ENCODE measurements at places on chromosomes 6 and 20.
A peak's percentile ranks its signal among the peaks of the same experiment; 100 is the strongest.

DNA sequence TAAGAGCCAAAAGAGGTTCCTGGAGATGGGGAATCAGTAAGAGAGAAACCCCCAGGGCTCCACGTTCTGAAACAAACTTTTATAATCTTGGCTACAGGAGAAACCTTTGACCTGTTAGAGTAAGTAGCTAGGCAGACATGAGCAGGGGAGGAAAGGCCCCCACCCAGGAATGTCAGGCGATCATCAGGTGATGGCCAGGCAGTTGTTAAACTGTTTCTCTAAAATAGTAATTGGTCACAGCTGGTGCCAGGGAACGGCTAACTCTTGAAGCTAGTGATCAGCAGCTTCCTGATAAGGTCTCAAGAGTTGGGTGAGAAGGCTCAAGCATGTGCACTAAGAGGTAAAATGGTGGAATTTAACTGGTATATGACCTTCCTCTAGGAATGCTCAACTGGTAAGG lies 263.8 kb downstream of the HDGFL1 start:
- no peaks in the 10 kb centered on the region for H3K36me3 ChIP-seq
- no peak for DNase-seq
- H3K4me1 ChIP-seq, result peaks cover 5% of the 10 kb centered on the region
- H3K27ac ChIP-seq, result no peak overlapping the region

GRCh38 chr20:10225439-10226060 lies 6.9 kb downstream of the SNAP25 start:
- H3K36me3 ChIP-seq, result no peaks in the 10 kb centered on the region
- H3K4me1 ChIP-seq, result no peaks in the 10 kb centered on the region
- DNase-seq, result no peak
- H3K27me3 ChIP-seq, result no peaks in the 10 kb centered on the region
- H3K4me3 ChIP-seq, result no peak overlapping the region

DNA sequence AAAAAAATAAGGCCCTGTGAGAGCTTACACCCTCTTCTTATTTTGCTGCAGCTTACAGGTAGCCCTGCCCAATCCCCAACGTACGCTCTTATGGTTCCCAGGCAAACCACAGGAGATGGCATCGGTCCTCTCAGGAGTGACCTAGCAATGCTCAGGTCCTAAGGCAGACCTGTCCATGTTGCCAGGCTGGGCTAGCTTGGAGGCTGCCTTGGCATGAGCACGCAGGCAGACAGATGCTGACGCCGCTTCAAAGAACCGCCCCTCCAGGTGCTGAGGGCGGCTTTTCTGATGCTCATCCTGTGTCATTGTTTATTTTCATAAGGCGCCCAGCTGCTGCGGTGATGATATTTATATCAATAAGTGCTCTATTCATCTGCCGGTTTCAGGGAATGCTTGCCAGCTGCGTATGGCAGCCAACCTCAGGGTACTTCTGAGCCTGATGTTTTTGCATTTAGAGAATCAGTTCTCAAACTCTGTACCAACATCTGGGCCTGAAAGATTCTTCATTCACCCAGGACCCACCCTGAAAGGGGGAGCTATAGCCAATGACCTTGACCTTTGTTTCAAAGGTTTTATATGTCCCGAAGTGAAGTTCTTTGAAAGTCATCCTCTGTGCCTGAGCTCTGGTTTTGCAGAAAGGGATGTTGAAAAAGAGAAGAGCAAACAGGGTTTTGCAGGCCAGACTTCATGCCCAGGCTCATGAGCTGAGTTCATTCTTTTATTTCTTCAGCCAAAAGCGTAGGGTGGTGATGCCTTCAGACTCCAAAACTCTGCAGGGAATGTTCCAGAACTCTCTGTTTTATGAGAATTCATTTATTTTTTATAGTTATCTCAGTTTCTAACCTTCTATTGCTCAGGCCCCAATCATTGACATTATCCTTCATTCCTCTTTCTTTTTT lies 475.6 kb upstream of the CHD6 start:
- H3K27ac ChIP-seq, result no peak overlapping the region
- no peak overlapping the region for H3K4me3 ChIP-seq
- H3K4me1 ChIP-seq, result no peaks in the 10 kb centered on the region
- DNase-seq, result no peak
- no peaks in the 10 kb centered on the region for H3K27me3 ChIP-seq

GRCh38 chr6:2552526-2553154 lies 198.1 kb downstream of the MYLK4 start:
- no peak overlapping the region for H3K27ac ChIP-seq
- H3K27me3 ChIP-seq, result no peaks in the 10 kb centered on the region
- no peak overlapping the region for H3K4me3 ChIP-seq
- H3K4me1 ChIP-seq, result no peaks in the 10 kb centered on the region

DNA sequence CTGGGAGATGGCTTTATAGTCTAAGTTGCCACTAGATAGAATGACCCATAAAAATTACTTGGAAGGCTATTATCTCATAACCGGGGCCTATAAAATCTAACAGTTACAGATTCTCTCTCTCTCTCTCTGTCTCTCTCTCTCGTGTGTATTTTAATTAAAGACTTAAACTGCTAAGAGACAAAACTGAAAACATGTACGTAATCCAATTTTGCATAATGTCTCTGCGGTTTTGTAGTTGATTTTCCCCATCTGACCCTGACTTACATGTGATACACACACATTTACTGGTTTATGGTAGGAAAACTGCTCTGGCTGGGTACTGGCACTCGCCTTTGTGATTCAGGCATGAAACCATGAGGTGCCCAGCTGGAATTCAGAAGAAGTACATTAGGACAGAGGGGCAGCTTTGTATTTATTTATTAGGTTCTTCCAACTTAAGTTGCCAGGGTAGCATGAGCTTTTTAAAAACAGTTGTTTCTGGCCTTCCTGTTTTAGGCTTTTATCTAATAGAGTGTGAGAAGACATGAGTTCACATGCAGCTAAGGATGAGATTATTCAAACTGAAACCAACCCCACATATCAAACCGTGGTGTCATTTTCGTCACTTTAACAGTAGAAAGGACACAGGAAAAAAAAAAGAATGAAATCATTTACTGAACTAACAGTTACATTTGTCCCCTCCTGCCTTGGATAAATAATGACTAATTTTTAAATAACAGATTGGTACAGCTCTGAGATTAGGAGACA lies 182.5 kb downstream of the GMPR start:
- H3K27me3 ChIP-seq, result no peaks in the 10 kb centered on the region
- peaks cover 20% of the 10 kb centered on the region for H3K4me1 ChIP-seq
- H3K36me3 ChIP-seq, result no peaks in the 10 kb centered on the region
- H3K27ac ChIP-seq, result peak overlapping the region; percentile 6

DNA sequence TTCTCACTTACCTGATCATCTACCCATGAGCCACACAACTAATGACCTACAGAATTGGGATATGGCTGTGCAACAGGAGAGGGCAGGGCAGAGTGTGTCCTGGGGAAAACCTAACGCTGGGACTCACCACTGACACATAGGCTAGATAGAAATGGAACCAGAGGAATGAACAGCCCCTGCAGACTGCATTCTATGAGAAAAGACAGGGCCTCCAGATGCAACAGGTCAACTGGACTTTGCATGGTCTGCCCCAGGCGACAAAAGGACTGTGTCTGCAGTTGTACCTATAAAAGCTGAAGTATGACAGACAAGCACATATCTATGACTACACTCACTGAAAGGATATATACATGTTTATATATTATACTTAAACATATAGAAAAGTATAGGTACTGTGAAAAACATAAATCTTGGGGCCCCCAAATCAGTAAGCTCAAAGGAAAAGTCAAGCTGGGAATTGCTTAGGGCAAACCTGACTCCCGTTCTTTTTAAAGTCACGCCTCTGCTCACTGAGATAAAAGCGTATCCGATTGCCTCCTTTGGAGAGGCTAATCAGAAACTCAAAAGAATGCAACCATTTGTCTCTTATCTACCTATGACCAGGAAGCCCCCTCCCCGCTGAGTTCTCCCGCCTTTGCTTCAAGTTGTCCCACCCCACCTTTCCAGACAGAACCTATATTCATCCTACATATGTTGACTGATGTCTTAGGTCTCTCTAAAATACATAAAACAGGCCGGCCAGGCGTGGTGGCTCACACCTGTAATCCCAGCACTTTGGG lies 68.5 kb downstream of the EPB41L2 start:
- peaks cover 9% of the 10 kb centered on the region for H3K4me1 ChIP-seq
- no peak overlapping the region for H3K27ac ChIP-seq

GRCh38 chr6:3875486-3875885 lies 26.3 kb downstream of the FAM50B start:
- no peak overlapping the region for H3K4me3 ChIP-seq
- H3K4me1 ChIP-seq, result no peaks in the 10 kb centered on the region
- no peak overlapping the region for H3K27ac ChIP-seq

DNA sequence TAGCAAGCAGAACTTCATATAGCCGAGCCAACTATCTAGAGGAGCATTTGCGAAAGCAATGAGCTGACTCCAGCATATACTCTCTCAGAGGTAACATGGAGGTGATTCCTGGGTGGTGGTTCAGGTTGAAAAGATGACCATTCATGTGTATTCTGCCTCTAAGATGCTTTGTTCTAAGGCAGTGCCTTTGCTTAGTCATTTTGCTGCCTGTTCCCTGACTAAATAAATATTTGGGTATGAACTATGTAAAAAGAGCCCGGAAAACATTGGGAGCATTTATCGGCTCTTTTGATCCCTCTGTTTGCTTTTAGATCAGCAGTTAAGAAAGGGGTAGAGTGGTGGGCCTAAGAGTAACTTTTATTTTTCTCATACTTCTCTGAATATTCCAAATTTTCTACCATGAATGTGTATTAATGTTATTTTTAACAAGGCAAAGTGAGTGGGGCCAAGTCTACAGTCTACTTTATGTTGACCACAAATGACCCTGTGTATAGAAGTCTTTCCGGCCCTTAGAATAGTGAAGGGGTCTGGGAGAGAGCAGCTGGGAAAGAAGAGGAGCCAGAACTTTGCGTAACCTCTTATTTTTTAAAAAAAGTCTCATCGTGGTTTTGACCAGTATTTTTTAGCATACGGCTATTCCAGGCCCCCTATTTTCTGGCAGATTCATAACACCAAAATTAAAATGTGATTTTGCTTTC lies 206.5 kb upstream of the EYA4 start:
- DNase-seq, result no peak
- H3K27ac ChIP-seq, result no peak overlapping the region
- H3K27me3 ChIP-seq, result no peaks in the 10 kb centered on the region
- H3K36me3 ChIP-seq, result no peaks in the 10 kb centered on the region
- H3K4me1 ChIP-seq, result no peaks in the 10 kb centered on the region
- H3K4me3 ChIP-seq, result no peak overlapping the region

GRCh38 chr6:154154389-154154967 lies 115.4 kb downstream of the OPRM1 start:
- no peak for DNase-seq
- H3K27ac ChIP-seq, result no peak overlapping the region
- H3K36me3 ChIP-seq, result no peaks in the 10 kb centered on the region
- no peak overlapping the region for H3K4me3 ChIP-seq
- H3K4me1 ChIP-seq, result no peaks in the 10 kb centered on the region
- no peaks in the 10 kb centered on the region for H3K27me3 ChIP-seq

GRCh38 chr20:23272176-23273029 lies 78.2 kb upstream of the NXT1 start:
- DNase-seq, result no peak
- H3K36me3 ChIP-seq, result no peaks in the 10 kb centered on the region
- H3K27ac ChIP-seq, result no peak overlapping the region
- no peak overlapping the region for H3K4me3 ChIP-seq

DNA sequence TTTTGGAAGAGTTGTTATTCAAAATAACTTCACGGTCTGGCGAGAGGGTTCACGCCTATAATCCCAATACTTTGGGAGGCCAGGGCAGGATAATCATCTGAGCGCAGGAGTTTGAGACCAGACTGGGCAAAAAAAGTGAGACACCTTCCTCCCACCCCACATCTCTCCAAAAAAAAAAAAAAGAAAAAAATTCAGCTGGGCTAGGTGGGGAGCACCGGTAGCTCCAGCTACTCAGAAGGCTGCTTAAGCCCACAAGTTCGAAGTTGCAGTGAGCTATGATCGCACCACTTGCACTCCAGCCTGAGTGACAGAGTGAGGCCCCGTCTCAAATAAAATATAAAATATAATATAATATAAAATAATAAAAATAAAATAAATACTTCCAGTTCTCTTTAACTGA lies 10.4 kb downstream of the OR2B2 start:
- H3K27me3 ChIP-seq, result no peaks in the 10 kb centered on the region
- no peaks in the 10 kb centered on the region for H3K36me3 ChIP-seq
- no peak for DNase-seq

- no peaks in the 10 kb centered on the region for H3K27me3 ChIP-seq
- no peak for DNase-seq
- no peak overlapping the region for H3K4me3 ChIP-seq
- no peaks in the 10 kb centered on the region for H3K36me3 ChIP-seq
- H3K27ac ChIP-seq, result peak overlapping the region; percentile 51
Measured at GRCh38 chr6:11210386-11211138, 21.9 kb downstream of the NEDD9 start.

DNA sequence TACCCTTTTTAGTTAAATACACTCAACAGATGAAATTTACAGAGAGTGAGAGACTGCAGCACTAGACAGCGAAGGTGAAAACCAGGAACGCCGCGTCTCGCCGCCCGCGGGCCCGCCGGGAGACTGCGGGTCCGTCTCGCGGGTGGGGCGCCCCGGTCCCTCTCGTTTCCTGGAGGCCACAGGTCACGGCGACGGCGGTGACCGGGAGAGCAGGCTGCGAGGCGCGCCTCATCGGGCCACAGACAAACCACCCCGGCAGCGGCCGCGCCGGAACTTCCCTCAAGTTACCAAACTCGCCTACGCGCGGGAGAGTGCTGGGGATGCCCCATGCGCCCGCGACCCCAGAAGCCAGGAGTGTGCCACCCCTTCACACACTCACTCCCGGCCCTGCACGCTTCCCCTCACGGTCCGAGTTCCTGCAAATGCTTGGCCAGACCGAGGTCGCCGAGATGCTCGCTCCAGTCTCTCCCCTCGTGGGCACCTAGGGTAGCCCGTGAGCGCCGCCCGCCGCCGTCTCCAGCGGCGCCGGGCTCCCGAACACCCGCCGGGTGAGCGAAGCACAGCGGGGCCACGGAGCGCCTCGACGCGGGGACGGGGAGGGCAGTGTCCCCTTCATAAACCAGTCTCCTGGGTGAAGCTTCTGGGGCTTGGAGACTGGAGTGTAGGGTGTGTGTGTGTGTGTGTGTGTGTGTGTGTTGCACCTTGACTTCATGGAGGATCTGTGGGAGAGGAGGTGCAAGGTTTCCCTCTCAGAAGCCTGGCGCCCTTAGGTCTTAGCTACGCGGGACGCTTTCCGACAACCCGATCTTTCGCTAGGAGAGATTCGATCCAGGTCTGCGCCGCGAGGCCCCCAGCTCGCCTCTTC lies 1.4 kb downstream of the BACH2 start:
- peak overlapping the region; percentile 95 for H3K4me3 ChIP-seq
- no peaks in the 10 kb centered on the region for H3K27me3 ChIP-seq
- H3K4me1 ChIP-seq, result peaks cover 17% of the 10 kb centered on the region
- H3K36me3 ChIP-seq, result no peaks in the 10 kb centered on the region
- peak overlapping the region; percentile 91 for H3K27ac ChIP-seq

DNA sequence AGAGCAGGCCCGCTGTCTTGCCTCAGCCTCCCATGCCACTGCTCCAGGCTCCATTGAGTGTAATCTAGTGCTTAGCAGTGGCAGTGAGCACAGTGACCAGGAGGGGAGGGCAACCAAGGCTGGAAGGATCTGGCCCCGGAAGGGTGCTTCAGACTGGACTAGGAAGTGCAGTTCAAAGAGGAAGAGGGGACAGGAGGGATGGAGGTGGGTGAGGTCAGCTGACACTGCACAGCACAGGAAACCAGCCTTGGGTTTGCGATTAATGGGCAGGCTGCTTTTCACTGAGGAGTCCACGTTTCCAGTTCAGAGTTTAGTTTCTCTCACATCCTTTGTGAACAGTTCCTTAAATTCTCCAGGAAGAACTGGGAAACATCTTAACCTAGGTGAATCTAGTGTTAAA lies 46.9 kb downstream of the CDS2 start:
- DNase-seq, result no peak
- no peak overlapping the region for H3K4me3 ChIP-seq
- no peak overlapping the region for H3K27ac ChIP-seq
